Mucosa of gallbladder (tissue), 1 donor: ENCODE measurements at places on chromosomes 2 and 18.

- DNase-seq, result no peak
Measured at GRCh38 chr2:157800838-157801495, 75.2 kb downstream of the ACVR1 start.

- peak; percentile 29 for DNase-seq
Measured at GRCh38 chr18:2223849-2224248, 347.5 kb downstream of the METTL4 start.

GRCh38 chr2:85963068-85963467 is 74.3 kb upstream of the ST3GAL5 start:
- no peak for DNase-seq

GRCh38 chr2:105839793-105840192 is 95.1 kb downstream of the NCK2 start:
- DNase-seq, result peak; percentile 8

- no peak for DNase-seq
Measured at GRCh38 chr2:58708565-58708964, 467.4 kb upstream of the FANCL start.

DNA sequence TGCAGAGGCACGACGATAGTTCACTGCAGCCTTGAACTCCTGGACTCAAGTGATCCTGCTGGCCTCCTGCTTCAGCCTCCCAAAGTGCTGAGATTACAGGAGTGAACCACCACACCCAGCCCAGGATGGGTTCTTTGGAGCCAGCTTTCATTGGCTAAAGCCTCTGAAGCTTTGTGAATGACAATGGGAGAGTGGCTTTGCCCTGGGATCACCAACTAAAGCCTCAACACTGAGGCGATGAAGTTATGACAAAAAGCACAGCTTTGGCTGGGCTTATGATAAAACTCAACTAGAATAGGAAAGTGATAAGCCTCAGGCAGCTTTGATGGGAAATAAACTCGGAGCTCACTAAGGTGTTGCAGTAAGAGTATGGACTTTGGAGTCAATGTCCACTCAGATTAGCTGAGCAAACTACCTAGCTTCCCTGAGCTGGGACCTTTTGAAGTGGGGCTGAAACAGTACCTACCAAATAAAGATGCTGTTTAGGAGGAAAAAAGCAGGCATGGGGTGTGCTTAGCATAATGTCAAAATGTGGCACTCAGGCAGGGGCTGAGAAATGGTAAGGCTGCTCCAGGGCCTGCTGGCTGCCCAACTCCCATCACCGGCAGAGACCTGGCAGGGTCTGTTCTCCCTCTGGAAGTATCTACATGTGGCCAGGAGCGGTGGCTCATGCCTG is 4.3 kb downstream of the TMEM127 start:
- no peak for DNase-seq

GRCh38 chr2:232525791-232526371 is at the start of gene CHRND:
Gene CHRND, plus strand, starts transcription at chr2:232526160. Its CDS starts 56 bp downstream, at chr2:232526216.
- no peak for DNase-seq

DNA sequence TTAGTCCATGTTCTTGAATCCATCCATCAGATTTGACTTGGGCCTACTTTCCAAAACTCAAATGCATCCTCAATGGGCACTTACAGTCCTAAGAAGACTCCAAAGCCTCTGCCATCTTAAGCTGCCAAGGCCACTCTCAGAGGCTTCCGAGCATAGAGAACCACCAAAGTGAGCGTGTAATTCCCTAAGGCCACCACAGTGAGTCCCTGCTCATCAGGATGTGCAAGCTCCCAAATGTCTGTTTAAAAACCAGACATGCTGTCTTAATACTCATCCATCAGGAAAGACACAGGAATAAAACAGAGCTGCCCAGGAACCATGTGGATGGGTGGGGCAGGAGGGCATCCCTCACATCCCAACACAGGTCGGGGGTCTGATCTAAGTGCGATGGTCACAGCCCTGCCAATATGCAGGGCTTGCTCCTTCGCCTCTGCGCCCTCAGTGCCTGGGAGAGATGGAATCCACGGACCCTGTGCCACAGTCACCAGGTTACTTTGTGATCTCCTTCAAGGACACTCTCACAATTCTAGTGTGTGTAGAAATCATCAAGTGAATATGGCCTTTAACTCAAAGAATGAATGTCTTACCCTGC is 80.4 kb downstream of the POLR1A start:
- DNase-seq, result no peak

DNA sequence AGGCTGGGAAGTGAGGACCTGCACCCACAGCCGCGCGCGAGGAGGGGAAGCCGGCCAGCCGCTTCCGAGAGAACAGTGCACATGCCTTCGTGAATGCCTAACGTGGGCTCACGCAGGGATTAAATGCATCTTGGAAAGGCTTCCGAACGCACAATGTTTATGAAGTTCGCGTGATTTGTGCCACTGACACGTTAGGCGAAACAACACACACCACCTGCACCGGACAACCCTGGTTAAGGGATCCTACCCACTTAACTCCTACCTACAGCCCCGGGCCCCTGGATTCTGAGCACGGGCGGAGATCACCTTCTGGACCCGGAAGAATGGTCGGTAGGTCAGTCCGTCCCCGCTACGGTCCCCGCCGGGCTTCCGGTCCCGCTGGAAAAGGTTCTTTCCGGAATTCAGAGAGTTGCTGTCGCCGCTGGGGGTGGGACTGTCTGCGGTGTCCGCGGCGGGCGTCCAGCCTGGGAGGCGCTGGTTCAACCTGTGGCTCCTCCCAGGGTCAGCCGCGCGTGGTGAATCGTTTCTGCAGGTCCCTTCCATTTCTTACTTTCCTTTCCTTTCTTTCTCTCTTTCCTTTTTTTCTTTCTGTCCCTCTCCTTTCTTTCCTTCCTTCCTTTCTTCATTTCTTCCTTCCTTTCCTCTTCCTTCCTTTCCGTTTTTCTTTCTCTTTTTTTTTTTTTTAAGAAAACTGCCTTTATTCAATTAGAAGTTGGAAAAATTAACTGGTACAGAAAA is at the start of gene MTIF2:
TSS of gene MTIF2 (minus strand) at position 325 of the 738 bp plus-strand sequence. CDS start 5,373 bp downstream, outside the sequence.
- DNase-seq, result peak; percentile 95

- DNase-seq, result no peak
Measured at GRCh38 chr2:149132901-149133300, 94.4 kb downstream of the LYPD6B start.

DNA sequence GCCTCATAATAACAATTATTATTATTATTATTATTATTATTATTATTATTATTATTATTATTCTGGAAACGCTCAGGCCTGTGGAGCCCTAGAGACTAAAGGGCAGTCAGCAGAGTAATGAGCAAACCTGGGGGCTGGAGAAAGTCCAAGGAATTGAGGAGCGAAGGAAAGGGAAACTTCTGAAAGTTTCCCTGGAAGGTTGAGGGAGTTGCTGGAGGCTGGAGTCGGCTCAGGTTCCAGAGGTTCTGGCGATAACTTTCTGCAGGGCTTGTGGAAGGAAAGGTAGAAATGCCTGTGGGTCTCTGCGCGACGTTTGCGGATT is 9.2 kb downstream of the POU3F3 start:
- no peak for DNase-seq
